ENCODE measurements at places on chromosomes 11 and 22. TPM values are rescaled to one million over a fixed set of nuclear protein-coding genes. Genes with fewer than 3 reads are reported as not detected.

DNA sequence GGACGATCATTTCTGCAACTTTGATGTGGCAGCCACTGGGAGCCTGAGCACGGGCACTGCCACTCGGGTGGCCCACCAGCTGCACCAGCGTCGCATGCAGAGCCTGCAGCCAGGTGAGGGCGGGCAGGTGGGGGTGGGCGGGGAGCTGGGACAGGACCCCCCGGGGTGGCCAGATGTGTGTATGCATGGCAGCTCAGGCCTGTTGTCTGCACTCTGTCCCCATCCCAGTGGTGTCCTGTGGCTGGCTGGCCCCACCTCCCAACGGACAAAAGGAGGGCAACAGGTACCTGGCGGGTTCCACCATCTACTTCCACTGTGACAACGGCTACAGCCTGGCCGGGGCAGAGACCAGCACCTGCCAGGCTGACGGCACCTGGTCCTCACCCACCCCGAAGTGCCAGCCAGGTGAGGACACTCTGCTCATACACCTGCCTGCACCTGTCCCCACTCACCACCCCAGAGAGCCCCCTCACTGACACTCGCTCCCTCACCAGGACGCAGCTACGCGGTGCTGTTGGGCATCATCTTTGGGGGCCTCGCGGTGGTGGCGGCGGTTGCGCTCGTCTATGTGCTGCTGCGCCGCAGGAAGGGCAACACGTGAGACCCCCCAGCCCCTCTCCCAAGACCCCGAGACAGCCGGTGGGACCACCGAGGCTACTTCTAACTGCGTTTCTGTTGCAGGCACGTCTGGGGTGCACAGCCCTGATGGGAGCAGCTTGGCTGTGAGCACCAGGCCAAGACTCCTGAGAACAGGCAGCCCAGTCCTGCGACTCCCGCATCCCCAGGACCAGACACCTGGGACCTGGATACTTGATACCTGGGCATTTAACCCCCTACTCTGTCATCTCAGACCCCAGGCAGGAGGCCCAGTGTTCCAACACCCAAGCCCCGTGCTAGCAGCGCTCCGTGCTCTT is 6.7 kb downstream of the SUSD2 start:
- DNase-seq: no peak

DNA sequence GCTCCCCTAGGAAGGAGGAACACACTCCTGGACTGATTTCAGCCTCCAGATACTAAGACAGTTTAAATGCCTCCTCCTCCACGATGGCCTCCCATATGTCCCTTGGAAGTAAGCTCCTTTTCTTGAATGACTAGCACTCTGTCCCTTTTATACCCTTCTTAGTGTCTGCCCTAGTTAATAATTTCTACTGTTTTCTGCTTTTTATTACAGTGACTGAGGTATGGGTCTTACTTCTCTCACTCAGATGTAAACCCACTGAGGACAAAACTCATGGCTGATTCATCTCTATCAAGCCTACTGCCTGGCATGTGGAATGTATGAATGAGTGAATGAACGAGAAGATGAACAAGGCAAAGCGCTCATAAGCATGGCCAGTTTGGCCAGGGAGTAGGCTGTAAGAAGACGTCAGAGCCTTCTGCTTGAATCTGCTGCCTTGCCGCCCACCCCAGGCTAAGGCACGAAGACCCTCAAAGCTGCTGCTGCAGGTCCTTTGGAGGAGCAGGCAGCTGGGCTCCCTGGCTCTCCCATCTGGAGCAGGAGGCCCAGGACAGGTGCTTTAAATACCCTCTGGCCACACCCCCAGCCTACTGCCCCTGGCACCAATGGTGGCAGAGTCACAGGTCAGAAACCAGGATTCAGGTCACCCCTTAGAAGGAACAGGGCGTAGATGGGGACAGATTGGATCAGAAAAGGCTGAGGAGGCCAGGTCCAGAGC is 8.2 kb upstream of the PGA3 start:
- DNase-seq: no peak

GRCh38 chr11:132099692-132100091 is 729.3 kb downstream of the NTM start:
- DNase-seq: no peak

- DNase-seq: no peak
Observed at GRCh38 chr11:95338430-95338991, 107.5 kb upstream of the SESN3 start.

GRCh38 chr22:19831016-19831415 is 23.7 kb downstream of the GNB1L start:
- DNase-seq: no peak

SLC1A2 gene
- total RNA-seq: not detected

CNGA4 gene
- not detected for total RNA-seq

DCUN1D5 gene
- 33.0 TPM for total RNA-seq

MYO7A gene
- 15.7 TPM for total RNA-seq

UCP2 gene
- 10.7 TPM for total RNA-seq

All from Peyer's patch (tissue), 4 donors.